ENCODE measurements at places on chromosomes 7 and 10.

- DNase-seq, result no peak
These were observed 36.1 kb downstream of the GPRIN2 start for GRCh38 chr10:46520381-46520780.

DNA sequence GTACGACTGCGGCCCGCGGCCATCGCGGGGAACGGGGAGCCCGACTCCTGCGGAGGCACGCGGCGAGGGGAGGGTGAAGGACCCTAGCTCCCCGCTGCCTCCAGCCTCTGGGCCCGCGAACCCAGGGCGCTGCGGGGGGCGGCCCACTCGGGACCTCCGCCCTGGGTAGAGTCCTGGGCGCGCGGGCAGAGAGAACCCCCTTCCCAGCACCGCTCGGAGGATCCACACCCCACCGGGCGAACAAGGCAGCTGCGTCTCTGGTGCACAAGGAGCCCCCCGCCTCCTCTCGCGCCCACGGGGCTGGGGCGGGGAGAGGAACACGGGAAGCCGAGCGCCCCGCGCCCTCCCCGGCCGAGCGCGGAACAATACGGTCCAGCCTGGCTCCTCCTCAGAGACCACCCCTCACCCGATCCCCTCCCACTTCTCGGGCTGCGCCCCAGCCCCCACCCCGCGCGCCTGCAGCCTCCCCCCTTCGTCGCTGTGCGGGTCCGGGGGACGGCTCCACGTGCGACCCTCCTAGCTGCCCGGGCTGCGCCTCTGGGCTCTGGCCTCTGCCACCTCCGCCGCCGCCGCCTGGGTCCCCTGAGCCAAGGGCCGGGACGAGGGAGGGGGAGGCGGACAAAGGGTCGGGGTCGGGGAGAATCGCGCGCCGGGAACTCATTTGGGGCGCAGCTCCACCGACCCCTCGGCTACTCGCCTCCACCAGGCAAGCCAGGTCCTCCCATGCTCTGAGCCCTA, at the start of gene WDR86:
WDR86 (minus strand) TSS at position 372 of the 738 bp plus-strand sequence. CDS start 449 bp downstream, outside the sequence.
- DNase-seq, result no peak

DNA sequence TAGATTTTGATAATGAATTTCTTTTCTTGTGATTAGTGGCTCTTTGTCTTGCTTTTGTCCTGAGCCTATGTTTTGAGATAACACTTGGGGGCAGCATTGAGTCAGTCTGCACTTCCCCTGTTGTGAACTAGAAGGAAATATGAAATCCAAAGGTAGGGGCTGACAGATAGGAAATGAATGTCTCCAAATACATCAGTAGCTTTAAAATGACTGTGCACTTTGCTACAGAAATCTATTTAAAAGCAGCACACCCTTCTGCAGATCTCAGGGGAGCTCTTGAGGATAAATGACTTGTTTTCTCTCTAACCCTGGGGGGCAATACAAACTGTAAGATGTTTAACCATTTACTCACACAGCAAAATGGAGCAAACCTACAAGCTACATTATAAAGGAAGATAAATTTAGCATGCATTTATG, 176.0 kb upstream of the MYO3A start:
- peak; percentile 34 for DNase-seq

- peak; percentile 30 for DNase-seq
These were observed 6.3 kb downstream of the ATG9B start for GRCh38 chr7:151017953-151018420.

GRCh38 chr7:29146057-29146706, at the start of gene CPVL:
CPVL (minus strand) TSS chr7:29146537; CDS start chr7:29121061, 25,476 bp downstream.
- no peak for DNase-seq

- no peak for DNase-seq
These were observed 229.5 kb downstream of the PARD3 start for GRCh38 chr10:34585422-34586112.

DNA sequence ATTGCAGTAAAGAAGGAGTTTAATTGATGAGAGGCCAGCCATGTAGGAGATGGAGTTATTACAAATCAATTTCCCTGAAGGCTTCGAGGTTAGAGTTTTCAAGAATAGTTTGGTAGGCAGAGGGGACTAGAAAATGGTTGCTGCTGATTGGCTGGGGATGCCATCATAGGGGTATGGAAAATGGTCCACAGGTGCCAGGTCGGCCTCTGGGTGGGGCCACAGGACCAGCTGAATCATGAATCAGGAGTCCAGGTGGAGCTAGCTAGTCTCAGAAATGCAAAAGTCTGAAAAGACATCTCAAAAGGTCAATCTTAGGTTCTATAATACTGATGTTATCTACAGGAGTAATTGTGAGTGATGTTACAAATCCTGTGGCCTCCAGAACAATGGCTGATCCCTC, 714.0 kb upstream of the GHITM start:
- DNase-seq, result no peak

DNA sequence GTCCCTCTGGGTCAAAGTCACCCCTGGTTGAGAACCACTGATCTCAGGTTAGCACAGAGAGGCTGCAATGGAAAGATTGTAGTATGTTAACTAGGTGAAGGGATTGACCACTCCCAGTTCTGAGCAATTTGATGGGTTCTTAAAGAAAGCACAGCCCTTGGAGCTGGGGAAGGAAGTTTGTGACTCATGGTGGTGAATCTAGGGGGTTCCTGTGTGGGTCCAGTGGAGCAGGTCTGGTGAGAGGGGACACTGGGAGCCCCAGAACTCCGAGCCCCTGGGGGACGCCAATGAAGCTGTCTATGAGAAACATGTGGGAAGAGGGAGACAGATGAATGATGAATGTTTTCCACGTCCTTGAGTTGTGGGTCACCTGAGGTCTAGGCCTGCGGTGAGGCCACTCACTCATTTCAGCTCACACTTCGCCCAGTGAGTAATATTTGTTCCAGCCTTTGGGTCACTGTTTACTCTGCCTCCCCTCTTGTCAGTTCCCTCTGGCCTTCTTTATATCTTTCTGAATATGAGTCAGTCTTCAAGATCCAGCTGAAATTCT, 341.9 kb downstream of the LRMDA start:
- peak; percentile 90 for DNase-seq

DNA sequence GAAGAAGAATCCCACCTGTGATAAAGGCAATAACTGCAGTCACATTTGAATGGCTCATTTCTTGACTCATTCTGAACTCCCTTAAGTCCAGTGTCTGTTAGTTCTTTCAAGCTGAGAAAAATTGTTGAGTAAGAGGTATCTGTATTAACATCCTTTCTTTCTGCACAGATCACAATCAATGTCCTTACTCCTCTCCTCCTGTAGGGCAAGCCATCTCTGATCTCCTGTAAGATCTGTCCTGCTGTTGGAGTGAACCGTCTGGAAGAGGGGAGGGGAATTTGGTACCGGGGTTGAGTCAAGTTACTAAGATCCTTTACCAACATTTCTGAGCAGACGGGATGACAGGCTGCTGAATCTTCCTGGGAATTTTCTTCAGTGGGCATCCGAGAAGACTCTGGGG, 19.6 kb upstream of the RGS10 start:
- DNase-seq, result no peak

GRCh38 chr7:17472518-17472917, 174.1 kb downstream of the AHR start:
- no peak for DNase-seq

DNA sequence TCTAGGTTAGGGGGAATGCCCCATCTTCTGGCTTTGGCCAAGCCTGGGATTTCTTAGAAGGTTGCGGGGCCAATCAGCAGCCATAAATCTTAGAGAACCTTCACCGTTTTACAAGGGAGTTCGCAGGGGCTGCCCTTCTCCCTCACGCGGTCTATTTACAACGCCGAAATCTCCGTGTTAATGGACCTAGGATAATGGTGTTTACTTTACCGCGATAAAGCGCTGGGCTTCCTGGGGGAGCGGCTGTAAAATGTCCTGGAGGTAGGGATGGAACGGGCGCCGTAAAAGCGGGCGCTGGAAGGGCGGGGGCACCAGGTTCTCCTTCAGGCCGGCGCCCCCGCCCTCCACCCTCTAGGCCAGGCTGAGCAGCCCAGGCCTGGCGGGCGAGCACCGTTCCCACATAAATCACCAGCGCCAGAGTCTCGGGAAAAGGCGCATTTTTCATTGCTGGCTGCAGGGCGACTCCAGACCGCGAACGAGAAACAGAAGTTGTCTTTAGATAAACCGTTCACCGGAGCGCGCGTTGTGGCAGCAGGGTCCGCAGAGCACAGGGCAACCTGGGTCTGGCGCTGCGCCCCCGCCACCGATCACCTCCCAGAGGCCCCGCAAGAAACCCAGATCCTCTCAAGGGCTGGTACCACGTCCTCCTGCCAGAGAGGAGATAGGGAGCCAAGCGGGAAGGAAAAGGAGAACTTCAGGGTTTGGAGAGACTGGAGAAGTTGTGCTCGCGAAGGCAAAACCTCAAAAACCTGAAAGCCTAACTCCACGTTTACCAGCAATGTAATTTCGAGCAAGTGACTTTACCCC, 12.5 kb upstream of the NKX2-3 start:
- DNase-seq, result no peak

DNA sequence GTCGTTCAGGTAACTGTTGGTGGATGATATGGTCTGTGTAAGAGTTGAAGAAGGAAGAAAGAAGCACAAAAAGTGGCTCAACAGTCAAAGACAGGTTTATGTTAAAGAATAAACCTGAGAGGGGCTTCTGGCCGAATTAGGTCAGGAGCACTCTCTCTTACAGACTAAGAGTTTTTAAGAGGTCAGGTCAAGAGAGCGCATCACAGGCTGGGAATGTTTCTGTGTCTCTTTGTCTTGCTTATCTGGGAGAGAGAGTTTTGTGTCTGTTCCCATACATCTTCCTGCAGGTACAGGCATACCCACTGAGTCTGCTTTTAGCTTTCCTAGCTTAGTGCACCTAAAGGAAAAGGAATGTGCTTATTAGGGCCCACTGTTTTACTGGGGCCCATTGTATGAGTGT, 22.2 kb upstream of the PRPF18 start:
- DNase-seq, result no peak

- no peak for DNase-seq
These were observed 3.5 kb downstream of the CYP26C1 start for GRCh38 chr10:93063977-93064660.

DNA sequence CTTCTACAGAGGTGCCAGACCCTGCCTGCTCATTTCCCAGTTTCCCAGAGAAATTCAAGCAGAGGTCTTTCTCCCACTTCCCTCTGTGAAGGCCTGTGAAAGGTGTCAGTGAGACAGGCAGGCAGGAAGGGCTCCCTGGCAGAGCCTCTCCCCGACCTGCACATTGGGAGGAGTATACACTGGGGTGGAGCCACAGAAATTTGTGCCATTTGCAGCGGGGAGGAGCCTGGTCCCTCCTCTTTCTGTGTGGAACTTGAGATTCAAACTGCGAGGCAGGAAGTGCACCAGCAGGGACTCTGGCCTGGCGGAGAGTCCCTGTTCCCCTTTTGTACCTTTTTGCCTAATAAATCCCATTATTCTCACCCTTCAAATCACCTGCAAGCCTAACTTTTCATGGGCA, 54.6 kb upstream of the OPN4 start:
- no peak for DNase-seq

- DNase-seq, result no peak
These were observed 32.3 kb downstream of the SMURF1 start for GRCh38 chr7:99111591-99111990.

GRCh38 chr7:54072710-54073109, 469.5 kb upstream of the VSTM2A start:
- no peak for DNase-seq

DNA sequence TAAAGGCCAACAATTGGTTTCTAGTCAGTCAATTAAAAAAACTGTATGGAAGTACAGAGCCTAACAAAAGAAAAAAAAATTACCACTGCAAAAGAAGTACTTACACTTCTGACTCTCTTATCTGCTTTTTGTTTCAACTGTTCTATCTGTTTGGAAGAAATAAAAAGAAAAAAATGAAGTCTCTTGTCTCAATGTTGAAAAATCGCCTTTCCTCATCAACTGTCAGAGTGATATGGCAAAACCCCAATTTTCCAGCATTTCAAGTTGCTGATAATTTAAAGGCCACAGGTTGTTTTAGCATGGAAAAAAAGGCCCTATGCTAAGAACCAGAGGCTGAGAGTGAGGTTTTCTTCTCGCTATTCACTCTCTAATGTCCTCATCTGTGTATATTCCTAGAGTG, 13.6 kb downstream of the ZDHHC6 start:
- DNase-seq, result no peak

- no peak for DNase-seq
These were observed 177.9 kb upstream of the STEAP4 start for GRCh38 chr7:88484551-88484950.

DNA sequence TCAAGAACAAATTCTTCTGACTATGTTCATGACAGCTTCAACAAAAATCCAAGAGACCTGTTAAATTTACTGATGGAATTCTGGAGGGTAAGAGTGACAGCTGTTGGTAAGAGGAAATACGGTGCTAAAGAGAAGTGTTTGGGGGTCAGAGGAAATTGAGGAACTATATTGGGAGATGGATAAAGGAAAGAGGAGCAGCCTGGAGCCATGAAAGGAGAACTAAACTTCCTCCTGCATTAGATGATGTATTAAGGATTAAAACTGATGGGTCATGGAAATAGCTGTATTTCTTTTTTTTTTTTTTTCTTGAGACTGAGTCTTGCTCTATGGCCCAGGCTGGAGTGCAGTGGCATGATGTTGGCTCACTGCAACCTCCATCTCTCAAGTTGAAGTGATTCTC, 95.3 kb downstream of the HERPUD2 start:
- DNase-seq, result no peak

DNA sequence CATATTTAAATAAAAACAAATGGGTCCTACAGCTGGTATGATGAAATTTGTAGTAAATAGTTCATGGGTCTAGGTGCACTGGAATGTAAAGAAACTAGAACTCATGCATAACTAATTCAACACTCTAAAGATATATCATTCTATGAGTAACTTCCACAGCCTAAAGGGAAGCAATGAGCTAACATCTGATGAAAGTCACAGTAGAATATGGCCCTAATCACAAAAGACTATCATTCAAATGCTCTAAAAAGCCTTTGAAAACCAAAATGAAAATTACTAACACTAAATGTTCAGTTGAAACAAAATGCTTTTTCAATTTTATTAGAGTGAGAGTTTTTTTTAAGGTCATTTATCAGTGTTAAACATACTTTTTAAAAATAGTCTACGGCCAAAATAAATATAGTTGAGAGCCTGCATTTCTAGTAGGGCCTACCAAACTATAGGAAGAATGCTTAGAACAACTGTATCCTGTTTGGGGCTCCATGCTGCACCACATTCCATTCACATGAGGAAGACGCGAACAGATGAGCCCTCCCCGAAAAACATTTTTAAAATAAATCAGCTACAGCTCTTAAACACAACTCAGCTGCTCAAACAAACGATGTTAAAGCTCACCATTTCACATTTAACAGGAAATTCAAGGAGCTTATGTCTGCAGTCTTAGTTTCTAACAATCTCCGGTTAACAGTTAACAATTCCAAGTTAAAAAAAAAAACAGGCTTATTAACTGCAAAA, 134.5 kb downstream of the NRBF2 start:
- peak; percentile 89 for DNase-seq

GRCh38 chr10:110013630-110014293, 6.0 kb downstream of the ADD3 start:
- no peak for DNase-seq

Measured in astrocyte of the spinal cord (primary cell).